Stimulated activated CD4-positive, alpha-beta T cell treated with anti-CD3 and anti-CD28 coated beads, Interleukin-15, amount 100 ng/mL, for 1 hour (primary cell): ENCODE measurements at places on chromosomes 12 and 14.

DNA sequence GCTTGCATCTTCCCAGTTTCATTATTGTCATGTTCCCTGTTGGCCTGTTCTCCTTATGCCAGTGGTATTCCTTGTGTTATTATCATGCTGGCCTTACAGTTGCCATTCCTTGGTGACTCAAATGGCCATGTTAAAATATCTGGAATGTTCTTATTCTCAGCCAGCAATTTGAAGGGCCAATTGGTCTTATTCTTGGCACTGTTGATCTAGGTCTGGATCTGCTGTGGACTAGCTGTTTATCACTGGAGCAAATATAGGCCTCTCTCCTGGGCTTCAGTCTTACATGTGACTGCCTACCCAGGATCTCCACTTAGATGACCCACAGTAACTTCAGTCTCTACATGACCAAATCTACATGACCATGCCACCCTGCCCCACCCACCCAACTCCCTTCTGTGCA lies 5.4 kb downstream of the CIPC start:
- no peak for DNase-seq

GRCh38 chr14:60328583-60328982 lies 79.6 kb downstream of the PPM1A start:
- no peak for DNase-seq

DNA sequence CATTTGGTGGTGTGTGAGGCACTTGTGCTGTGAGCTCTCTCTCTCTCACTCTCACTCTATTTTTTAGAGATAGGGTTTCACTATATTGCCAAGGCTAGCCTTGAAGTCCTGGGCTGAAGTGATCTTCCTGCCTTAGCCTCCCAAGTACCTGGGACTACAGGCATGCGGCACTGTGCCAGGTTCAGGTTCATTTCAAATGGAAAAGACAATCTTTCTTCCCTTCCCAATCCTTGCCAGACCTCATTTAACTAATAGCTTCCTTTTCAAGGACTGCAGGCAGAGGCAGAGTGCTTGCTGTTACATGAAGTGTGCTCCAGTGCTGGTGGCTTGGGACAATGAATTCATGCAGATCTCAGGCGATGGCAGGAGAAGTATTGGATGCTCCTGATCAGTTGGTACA lies 73.2 kb upstream of the BICD1 start:
- DNase-seq, result no peak

GRCh38 chr14:88243946-88244345 lies 79.1 kb downstream of the KCNK10 start:
- no peak for DNase-seq

GRCh38 chr12:89319606-89320005 lies 32.7 kb downstream of the DUSP6 start:
- no peak for DNase-seq

DNA sequence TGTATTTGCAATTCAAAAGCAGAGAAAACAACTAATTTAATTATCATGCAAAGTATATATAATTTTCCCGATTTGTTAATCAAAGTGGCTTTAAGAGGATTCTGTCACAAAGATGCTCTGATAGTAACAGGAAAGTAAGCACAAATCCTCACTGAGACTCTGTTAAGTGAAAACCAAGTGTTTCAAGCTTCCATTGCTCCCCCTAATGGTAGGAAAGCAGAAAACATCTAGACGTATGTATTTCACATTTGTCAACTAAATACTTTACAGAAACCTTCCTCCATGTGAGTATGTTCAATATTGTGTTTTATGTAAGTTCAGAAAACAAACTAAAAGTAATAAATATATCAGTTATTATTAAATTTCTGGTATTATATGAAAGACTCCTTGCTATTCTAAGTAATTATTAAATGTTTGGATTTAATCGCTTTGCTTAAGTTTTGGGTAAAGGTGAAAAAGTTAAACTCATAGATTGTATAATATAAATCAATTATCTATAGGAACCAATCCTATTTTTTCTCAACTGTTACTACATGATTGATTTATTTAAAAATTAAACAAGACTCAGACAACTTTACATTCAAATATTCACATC lies 1.5 kb upstream of the NTS start:
- no peak for DNase-seq

GRCh38 chr14:49306152-49306751 lies 279.9 kb downstream of the RPS29 start:
- DNase-seq, result no peak

GRCh38 chr12:31306866-31307265 lies 19.1 kb downstream of the SINHCAF start:
- DNase-seq, result no peak

- DNase-seq, result no peak
These were observed 78.4 kb upstream of the GZMB start for GRCh38 chr14:24712374-24712773.
